Smooth muscle cell of the pulmonary artery (primary cell): ENCODE measurements at places on chromosomes 16 and 17. TPM values are rescaled to one million over a fixed set of nuclear protein-coding genes. Genes with fewer than 3 reads are reported as not detected.

The TLCD2 gene
- 3.8 and 4.8 TPM in 2 replicates for total RNA-seq

The ASPA gene
- total RNA-seq = 0.07 and 1.2 TPM in 2 replicates

The KRTAP4-9 gene
- total RNA-seq = not detected in 2 replicates

The SCNN1B gene
- not detected in 2 replicates for total RNA-seq

The TXNDC11 gene
- total RNA-seq = 30.2 and 32.6 TPM in 2 replicates

The TERB1 gene
- 0.07 TPM in 1 of 2 replicates, not detected in the other for total RNA-seq

The SCN4A gene
- total RNA-seq = under 0.01 and 0.07 TPM in 2 replicates

The CSF3 gene
- total RNA-seq = 0.13 TPM in 1 of 2 replicates, not detected in the other

The APOH gene
- total RNA-seq = not detected in 2 replicates
